ENCODE measurements at places on chromosomes 3 and 15. TPM values are rescaled to one million over a fixed set of nuclear protein-coding genes. Genes with fewer than 3 reads are reported as not detected.

TIMMDC1 gene
- 89.6 TPM for total RNA-seq

SYNPR gene
- total RNA-seq: not detected

DNA sequence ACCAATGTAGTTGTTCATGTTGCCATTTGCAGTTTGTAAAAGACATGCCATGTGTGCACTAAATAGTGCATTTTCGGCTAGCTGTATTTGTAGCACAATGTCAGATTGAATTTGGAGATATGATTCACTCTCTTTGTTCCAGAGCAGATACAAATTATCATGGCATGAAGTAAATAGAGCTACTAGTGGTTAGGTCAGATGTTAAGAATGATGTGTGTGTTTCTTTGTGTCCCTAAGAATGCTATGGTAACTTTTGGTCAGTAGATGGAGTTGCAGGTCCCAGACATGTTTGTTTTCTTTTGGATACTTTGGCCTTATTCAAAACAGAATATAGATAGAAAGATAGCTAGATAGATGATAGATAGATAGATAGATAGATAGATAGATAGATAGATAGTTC lies 595.8 kb downstream of the NLGN1 start:
- DNase-seq: no peak

DNA sequence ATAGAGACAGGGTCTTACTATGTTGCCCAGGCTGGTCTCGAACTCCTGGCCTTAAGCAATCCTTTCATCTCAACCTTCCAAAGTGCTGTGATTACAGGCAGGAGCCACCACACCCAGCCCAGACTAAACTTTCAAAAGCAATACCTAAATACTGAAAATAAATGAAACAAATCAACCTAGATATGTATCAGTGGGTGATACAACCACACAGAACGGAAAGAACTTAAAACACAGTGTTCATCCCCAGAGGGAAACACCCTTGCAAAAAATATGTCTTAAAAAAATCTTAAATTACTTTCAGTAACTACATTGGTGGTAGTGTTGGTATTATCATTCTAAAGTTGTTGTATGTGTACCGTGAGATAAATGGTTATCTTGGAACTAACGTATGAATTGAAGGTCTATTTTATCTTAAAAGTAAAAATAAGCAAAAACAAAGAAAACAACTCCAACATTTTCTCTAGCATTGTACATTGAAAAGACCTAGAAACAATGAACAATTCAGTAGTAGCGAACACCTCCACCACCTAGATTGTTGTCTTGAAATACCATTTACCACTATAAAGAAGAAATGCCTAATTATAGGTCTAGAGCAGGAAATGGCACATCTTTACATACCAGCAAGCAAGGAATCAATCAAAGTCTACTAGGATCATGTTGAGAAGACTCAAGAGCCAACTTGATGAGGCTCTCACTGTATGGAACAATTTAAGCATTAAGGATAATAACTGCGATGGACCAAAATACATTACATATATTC lies 24.7 kb downstream of the SLTM start:
- DNase-seq: no peak

DNA sequence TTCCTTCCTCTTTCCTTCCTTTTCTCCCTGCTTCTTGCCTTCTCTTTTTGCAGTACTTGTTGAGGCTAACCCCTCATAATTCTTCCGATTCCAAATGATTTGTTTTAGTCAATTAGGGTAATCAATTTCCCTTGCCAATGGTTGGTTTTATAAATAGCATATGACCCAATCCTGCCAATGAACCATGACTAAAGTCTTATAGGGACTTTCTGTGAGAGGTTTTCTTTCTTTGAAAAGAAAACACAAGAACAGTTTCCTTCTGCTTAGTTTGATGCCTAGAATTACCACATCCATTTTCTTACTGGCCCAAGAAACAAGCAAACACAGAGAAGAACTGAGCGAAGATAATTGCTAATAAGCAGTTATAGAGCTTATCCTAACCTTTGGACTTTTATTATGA lies 292.5 kb upstream of the SATB1 start:
- DNase-seq: no peak
